ENCODE measurements at places on chromosomes 2 and 18.

- DNase-seq, result no peak
Measured at GRCh38 chr2:44759823-44760222, 181.7 kb upstream of the SIX3 start.

DNA sequence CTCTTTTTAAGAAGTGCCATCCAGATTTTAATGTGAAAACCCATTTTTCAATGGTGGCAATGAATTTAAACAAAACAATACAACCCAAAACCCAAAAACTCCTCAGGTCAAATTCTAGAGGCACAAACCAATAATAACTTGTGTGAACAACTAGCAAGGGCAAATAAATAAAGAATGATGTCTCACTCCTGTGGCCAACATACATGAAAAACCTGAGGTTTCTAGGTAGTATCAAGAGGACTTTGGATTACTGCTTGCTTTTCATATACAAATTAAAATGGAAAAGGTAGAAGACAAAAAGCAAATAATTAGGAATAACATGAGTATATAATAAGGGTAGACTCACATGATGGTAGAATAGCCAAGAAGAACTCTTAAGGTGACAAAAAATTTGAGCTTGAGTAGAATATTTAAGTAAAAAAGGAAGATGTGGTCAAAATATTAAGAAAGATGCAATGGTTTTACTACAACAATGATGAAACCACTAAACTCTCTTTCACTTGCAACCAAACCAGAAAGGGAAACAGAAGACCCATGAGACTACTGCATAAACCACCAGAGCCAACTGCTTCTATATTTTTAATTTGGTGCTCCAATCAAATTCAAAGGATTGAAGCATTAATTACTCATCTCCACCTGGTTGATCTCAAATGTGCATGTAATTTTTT lies 53.5 kb downstream of the DARS1 start:
- no peak for DNase-seq

DNA sequence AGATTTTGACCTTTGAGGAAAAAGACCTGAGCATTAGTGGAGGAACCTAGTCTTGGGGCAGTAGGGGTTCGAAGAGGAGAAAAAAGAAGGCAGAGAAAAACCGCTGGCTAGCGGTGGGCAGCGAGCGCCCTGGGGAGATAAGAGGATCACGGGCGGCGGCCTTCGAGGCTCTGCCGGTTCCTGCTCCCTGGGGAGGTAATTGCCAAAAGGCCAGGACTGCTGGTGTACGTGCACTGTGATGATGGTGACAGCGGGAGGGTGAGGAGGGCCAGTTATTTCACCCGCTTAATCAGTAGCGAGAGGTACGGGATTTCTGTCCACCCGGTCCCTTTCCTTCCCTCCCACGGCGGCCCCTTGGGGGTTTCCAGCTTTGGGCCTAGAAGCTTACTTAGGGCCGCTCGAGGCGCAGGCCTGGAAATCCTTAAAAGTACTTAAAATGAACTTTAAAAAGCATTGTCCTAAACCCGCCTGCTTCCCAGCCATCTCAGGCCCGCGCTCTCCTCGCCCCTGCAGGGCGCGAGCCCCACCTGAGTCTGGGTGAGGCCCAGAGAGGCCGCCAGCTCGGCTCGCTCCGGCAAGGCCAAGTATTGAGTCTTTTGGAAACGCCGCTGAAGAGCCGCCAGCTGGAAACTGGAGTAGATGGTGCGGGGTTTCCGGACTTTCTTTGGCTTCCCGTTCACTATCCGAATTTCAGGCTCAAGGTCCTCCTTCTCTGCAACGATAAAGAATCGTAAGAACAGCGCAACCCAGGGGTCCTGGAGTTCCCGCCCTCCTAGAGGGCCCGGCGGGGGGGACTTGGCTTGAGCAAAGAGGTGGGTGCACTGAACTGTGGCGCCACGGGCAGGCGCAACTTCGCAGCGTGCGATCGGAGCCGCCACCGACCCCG lies 1.5 kb downstream of the DLX2 start:
- DNase-seq, result no peak

GRCh38 chr2:105752691-105753358 lies 8.1 kb downstream of the NCK2 start:
- no peak for DNase-seq

DNA sequence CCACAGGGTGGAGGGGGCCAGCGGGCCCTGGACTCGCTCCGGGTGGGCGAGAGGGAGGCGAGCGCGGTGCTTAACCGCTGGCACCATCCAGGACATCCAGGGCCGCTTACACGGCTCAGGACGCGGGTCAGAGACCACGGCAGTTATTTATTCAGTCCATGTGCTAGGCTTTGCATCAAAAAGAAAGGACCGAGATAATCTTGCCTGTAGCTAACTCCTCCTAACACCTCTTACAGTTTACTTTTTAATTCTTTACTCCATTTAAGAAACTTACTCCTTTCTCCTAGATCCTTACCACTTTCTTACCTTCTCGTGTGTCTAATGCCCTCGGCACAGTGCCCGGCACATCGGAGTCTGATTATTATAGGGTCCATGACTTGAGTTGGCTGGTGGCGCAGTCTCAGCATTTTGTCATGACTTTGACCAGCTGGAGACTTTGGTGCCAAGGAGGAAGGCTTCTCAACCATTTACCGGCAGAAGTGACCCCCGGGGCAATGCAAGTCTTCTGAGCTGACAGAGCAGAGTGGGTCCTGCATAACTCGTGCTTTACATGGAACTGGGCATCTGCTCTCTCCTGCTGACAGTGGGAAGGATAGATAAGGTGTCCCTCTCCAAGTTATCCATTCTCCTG lies 503 bp downstream of the ANXA4 start:
- peak; percentile 23 for DNase-seq

DNA sequence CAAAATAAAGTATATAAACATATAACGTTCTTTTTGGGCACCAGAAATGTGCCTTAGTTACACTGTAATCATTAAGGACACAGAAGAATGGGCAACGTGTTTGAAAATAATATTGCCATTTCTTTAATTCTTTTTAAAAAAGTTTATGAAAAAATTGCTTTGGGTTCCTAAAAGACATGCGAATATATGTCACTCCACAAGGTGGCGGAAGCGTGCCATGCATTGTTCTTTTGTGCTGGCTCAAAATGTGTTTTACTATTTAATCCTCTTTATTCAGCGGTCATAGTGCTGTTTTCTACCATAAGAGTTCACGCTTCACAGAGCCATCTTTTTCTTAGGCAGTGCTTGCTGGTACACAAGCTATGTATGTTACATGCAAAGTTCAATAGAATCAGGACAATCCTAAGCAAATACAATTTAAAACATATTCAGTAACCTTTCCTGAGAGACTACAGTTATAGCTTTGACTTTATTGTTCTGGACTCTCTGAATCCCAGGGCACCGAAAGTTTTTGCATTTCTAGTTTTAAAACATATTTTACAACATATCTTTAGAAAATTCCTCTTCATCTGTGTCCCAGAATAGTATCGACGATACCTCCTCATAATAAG lies 147.8 kb upstream of the ERBB4 start:
- DNase-seq, result peak; percentile 38

GRCh38 chr2:61042807-61043206 lies 22.9 kb upstream of the SANBR start:
- DNase-seq, result no peak

DNA sequence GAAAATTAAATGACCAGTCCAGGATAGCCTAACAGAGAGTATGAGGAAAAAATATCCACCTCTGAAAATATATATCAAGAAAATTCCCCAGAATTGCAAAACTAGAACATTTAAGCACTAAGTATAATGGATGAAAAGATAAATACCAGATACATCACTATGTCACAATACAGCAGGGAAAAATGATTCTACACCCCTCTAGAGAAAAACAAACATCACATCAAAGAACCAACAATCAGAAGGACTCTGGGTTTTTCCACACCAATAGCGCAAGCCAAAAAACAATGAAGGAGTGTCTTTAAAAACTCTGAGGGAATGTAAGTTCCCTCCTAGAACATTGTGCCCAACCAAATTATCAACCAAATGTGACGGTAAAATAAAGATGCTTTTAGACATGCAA lies 13.7 kb downstream of the BUB1 start:
- DNase-seq, result no peak

- DNase-seq, result no peak
Measured at GRCh38 chr2:201432621-201433393, 18.5 kb downstream of the TRAK2 start.

- DNase-seq, result no peak
Measured at GRCh38 chr2:33236482-33237385, 239.7 kb upstream of the RASGRP3 start.

DNA sequence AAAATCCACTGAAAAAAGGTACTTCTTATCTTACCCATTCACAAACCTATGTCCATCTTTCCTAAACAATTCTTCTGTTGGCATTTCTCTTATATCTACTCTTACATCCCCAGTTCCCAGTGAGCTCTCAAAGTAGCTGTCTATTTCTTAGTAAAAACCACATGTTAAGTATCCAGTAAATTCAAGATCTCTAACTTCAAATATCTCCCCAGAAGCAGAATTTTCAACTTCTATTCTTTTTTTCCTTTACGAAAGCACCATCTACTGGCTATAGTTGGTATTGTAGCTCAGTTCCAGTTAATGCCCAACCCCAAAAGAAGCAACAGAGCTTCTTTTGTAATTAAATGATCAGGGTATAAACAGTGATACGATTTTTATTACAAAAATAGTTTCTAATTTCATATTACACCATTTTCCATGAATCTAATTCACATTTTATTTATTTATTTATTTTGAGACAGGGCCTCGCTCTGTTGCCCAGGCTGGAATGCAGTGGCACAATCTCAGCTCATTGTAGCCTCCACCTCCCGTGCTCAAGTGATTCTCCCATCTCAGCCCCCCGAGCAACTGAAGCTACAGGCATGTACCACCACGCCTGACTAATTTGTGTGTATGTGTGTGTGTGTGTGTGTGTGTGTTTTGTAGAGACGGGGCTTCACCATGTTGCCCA lies 28.5 kb downstream of the HRH4 start:
- DNase-seq, result peak; percentile 6

DNA sequence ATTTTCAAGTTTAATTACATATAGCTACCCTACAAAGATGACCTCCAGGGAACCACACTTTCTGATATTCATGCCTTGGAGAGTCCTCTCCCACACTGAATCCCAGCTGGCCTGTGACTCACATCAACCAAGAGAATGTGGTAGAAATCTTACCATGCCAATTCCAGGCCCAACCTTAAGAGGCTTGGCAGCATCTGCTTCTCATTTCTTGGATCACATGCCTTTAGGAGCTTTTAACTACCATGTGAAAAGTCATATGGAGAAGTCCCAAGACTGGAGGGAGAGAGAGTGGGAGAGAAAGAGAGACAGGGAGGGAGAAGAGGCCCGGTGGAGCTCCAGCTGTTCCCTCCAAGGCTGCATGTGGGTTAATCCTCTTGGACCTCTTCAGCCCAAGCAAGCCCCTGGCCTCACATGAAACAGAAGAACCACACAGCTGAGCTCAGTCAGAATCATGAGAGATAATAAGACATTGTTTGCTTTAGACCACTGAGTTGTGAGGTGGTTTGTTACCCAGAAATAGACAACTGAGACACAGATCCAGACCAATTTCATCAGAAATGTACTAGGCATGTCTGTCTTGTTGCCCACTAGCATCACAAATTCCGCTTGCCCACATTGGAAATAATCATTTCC lies 190.7 kb downstream of the MTCL1 start:
- DNase-seq, result no peak

- no peak for DNase-seq
Measured at GRCh38 chr18:63683890-63684289, 18.9 kb upstream of the SERPINB11 start.

DNA sequence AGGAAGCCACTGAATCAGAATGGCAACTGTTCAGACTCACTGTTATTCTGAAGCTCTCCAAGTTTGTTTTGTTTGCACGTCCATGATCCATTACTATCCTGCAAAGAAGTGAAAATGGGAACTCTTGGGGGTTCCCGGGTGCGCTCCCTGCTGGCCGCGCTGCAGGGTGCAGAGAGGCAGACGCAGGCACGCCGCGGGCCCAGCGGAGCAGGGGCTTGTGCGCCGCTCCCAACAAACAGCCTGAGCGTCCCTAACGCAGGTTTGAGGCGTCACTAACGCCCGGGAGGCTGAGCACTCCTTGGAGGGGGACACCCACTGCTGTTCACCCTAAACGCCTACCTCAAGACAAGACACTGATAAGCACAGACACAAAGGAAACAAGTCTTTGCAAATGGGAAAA lies 14.3 kb upstream of the PIEZO2 start:
- DNase-seq, result no peak

GRCh38 chr2:224206816-224207215 lies 167.7 kb upstream of the SERPINE2 start:
- DNase-seq, result no peak

DNA sequence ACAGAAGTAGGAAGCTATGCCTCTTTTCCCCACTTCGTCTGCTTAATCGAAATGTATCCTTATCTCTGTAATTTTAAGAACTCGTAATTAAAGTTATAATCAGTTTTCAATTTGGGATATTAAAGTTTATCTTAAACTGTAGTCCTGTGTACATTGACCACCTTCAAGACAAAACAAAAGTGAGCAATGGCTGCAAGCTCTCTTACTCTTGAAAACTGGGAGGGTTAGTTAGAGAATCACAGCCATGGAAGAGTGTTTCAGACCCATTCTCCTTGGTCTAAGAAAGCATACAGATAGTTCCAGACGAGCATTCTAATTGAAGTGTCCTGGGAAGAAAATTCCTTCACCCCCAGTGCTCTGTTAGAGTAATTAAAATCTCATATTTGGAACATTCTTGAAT lies 2.0 kb downstream of the KCMF1 start:
- DNase-seq, result no peak

DNA sequence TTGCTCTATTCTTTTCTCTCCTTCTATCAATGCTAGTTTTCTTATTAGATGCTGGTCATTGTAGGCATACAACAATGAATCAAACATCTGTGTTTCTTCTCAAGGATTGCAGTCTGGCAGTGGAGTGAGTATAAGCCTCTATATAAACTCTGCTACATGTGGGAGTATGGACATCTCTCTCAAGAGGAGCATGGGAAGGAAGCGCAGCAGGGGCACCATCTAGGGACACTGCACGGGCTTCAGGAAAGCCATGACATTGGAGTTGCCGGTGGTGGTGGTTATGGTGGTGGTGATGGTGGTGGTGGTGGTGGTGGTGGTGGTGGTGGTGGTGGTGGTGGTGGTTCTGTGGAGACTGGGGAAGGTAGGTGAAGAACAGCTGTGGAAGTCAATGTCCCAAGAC lies 462.6 kb downstream of the RNF144A start:
- DNase-seq, result no peak

GRCh38 chr2:201114846-201115245 lies 1.1 kb upstream of the CFLAR start:
- no peak for DNase-seq

DNA sequence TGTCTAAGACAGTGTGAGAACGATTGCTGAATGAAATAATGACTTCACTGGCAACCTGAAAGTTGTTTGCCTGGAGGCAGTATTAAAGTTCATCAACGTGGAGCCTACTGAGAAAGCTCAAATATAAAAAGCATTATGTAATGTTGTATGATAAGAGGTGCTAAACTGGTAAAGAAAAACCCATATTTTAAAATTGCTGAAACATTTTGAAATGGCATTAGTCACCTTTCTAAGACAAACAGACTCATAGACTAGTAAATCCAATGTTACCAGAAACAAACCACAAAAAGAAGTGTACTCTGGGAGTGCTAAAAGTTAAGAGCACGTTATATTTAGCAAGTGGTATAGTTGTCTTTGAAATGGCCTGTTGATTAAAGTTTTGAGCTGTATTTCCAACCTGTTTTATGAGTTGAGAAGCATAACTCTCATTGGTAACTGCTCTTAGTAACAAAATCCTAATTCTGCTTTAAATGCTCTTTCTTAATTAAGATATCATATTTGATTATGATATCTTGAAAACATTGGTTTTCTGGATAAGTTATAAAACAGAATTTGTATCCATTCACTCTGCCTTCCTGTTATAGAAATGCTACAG lies 62.7 kb downstream of the CYP1B1 start:
- no peak for DNase-seq

- no peak for DNase-seq
Measured at GRCh38 chr2:152411154-152411553, 76.2 kb downstream of the FMNL2 start.
